ENCODE measurements at places on chromosomes 2 and 18. TPM values are rescaled to one million over a fixed set of nuclear protein-coding genes. Genes with fewer than 3 reads are reported as not detected.

The LOXHD1 gene
- total RNA-seq, result not detected

The CD207 gene
- not detected for total RNA-seq

The PROKR1 gene
- not detected for total RNA-seq

The TRMT61B gene
- 18.5 TPM for total RNA-seq

The CXCR1 gene
- total RNA-seq, result not detected

The EN1 gene
- total RNA-seq, result not detected

The PHLPP1 gene
- 9.0 TPM for total RNA-seq

The UGT1A1 gene
- total RNA-seq, result not detected

The ALPI gene
- total RNA-seq, result not detected

The RMND5A gene
- total RNA-seq, result 61.0 TPM

All from thoracic aorta endothelial cell (primary cell).